ENCODE measurements at places on chromosomes 12 and 14.

- DNase-seq: no peak
Measured at GRCh38 chr12:99686142-99686541, 38.6 kb downstream of the GARIN6 start.

DNA sequence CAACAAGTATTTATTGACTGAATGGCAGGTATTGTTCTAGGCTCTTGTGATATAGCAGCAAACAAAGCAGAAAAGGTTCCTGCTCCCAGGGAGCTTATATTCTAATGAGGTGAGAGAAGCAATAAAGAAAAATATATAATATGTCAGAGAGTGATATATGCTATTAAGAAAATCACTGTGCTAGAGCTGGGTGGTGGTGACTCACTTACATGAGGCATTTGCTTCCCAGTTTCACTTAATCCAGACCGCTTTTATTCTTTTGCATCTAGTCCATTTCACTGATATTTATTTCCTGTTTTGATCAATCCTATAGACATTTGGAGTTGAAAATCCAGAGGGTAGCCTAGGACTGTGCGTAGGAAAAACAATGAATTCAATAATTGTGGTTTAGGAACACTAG lies 17.5 kb downstream of the TRHDE start:
- DNase-seq: no peak

- DNase-seq: peak; percentile 39
Measured at GRCh38 chr12:6724409-6724797, 557 bp downstream of the COPS7A start.

DNA sequence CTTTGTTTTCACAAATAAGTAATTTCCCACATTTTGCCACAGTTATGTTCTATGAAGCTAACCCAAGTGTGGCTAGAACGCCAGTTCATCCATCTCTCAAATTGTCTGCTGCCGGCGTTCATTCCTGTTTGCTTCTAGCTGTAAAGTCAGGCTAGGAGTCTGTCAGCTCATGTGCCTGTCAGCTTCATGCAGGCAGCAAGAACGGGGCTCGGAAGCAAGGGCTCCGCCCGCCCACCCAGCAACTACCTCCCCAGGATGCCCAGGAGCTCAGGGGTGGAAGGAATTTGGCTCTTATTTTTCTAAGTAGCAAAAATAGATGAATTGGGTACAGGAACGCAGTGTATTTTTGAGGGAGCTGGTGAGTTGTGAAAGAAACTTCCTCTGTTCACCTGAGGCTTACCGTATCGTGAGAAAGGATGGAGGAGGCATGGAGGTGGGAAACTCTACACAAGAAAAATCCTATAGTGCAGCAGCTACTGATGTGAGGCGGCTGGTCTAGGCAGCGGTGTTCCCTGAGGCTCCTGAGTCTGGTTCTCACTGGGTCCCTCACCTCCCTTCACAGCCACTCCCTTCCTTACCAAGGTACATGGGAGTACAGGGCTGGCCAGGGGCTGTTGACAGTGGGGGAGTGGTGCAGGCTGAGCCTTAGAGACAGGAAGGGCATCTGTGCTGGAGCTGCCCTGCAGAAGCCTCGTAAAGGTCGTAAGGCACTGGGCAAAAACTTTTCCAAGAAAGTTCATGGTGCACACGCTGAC lies 54.5 kb upstream of the AMN start:
- no peak for DNase-seq

Measured in stimulated activated CD4-positive, alpha-beta T cell treated with anti-CD3 and anti-CD28 coated beads, Interleukin-2, amount 100 ng/mL, for 24 hours (primary cell).